ENCODE measurements at places on chromosomes 6 and 20.
A peak's percentile ranks its signal among the peaks of the same experiment; 100 is the strongest.

GRCh38 chr6:63447134-63447533 is 125.1 kb upstream of the LOC128125822 start:
- no peak for DNase-seq

- DNase-seq, result peak; percentile 97
Measured at GRCh38 chr6:149454346-149454848, 30.4 kb downstream of the ZC3H12D start.

DNA sequence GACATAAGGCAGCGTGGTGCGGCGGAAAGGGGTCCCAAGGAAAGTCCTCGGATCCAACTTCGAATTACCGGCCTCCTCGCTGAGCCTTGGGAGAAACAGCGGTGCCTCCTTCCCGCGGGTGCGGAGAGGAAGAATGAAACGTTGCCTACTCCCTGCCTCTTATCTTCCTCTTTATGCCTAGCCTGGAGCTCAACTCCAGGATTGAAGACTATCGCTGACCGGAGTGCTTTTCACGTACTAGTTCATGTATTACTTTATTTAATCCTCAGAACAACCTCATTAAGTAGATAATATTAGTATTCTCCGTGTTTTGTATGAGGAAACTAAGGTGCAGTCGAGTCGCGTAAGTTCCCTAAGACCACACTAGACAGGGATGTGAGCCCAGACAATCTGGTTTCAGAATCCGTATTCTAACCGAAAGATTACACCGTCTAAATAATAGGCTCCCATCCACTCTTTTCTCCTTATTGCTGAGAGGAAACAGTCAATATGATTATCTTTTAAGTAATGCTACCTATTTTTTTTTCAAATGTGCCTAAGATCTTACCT is 793 bp upstream of the PDSS2 start:
- DNase-seq, result no peak

DNA sequence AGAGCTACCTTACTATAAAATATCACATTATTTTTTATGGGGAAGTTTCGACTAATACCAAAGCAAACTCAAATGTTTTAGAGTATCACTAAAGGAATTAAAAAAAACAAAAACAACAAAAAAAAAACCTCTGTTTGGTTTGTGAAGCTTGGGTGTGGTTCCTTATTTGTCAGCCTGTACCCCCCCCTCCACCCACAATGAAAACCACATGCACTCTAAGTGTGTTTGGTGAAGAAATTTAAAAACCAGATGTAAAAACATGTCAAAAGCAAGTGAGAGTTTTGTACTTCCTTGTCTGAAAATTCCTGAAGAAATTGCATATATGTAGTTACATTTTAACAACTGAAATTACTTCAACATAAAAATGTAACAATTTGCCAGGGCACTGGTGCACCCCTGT is 3.1 kb downstream of the STK38 start:
- DNase-seq, result peak; percentile 71

DNA sequence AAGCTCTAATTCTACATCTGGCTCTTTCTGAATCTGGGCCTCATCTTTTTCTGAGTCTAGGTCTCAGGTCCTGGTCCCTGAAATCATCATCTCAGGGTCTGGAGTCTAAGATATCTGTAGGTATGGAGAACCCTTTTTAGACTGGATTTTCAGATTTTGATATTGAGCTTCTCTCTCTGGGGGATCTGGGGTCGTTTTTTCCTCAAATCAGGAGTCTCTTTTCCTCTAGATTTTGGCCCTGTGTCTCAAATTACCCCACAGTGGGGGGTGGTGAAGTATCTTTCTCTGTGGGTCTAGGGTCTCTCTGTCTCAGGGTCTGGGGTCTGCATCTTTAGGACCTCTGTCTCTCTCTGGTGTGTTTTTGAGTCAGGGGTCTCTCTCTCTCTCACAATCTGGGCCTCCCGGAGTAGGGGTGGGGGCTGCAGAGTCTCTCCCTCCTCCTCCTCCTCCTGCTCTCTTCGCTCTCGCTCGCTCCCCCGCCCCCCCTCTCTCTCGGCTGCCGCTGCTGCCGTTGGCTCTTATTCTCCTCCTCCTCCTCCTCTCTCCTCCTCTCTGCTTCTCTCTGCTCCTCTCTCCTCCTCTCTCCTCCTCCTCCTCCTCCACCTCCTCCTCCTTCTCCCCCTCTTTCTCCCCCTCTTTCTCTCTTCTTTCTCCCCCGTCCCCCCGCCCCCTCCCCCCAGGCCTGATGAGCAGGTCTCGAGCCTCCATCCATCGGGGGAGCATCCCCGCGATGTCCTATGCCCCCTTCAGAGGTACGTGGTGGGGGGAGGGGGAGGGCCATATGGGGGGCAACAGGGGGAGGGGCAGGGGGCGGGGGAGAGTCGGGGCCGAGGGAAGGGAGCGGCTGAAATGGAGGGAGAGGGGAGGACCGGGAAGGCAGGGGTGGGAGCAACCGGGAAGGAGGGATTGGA is at the start of gene SYNGAP1:
SYNGAP1 (plus strand) TSS at position 486 of the 911 bp plus-strand sequence; CDS start at position 686, 200 bp downstream.
- DNase-seq, result peak; percentile 40

- peak; percentile 13 for DNase-seq
Measured at GRCh38 chr6:146892283-146892612, 293.5 kb downstream of the ADGB start.

GRCh38 chr20:47350691-47351545 is 5.6 kb downstream of the ZMYND8 start:
- DNase-seq, result no peak

GRCh38 chr20:58640446-58640845 is 10.6 kb upstream of the STX16 start:
- DNase-seq, result peak; percentile 33

- DNase-seq, result no peak
Measured at GRCh38 chr6:3269281-3269975, 10.7 kb downstream of the PSMG4 start.

- DNase-seq, result no peak
Measured at GRCh38 chr6:134247231-134247833, 70.6 kb downstream of the SGK1 start.

DNA sequence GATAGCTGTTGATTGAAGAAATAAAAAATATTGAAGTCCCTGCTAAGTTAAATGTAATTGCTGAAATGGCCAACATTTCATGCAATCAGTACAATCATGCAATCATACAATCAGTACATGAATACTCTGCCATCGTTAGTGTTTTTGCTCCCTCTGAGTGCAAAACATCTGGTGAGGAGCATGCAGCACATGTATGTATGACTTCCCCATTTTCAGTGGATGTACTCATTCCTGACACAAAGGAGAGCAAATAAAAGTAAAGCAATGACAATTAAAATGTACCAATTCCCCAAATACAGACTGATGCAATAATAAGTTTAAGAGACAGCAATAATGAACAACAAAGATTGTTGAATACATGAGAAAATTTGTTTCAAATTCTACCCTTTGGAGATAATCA is 140.7 kb downstream of the PLCB1 start:
- no peak for DNase-seq

DNA sequence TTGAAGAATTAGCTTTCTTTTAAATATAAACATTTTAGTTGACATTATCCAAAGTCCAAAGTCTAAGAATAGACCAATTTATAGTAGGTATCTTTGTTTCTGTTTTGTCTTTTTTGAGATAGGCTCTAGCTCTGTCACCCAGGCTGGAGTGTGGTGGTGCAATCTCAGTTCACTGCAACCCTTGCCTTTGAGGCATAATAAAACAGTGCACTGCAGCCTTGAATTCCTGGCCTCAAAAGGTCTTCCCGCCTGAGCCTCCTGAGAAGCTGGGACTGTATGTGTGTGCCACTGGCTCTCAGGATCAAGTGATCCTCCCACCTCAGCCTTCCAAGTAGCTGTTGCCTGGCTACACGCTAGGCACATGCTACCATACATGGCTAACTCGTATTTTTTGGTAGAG is 135.4 kb downstream of the REV3L start:
- DNase-seq, result no peak

Data from AG08395 (cell line).